Natural killer cell (primary cell): ENCODE measurements at places on chromosomes 3 and 15.
A peak's percentile ranks its signal among the peaks of the same experiment; 100 is the strongest.

- DNase-seq = no peak
Observed at GRCh38 chr3:185959609-185960521, 22.1 kb upstream of the TRA2B start.

GRCh38 chr3:185825639-185826481 is 1.0 kb upstream of the IGF2BP2 start:
- DNase-seq = peak; percentile 30

- DNase-seq = no peak
Observed at GRCh38 chr15:57373882-57374276, 2.4 kb upstream of the CGNL1 start.

DNA sequence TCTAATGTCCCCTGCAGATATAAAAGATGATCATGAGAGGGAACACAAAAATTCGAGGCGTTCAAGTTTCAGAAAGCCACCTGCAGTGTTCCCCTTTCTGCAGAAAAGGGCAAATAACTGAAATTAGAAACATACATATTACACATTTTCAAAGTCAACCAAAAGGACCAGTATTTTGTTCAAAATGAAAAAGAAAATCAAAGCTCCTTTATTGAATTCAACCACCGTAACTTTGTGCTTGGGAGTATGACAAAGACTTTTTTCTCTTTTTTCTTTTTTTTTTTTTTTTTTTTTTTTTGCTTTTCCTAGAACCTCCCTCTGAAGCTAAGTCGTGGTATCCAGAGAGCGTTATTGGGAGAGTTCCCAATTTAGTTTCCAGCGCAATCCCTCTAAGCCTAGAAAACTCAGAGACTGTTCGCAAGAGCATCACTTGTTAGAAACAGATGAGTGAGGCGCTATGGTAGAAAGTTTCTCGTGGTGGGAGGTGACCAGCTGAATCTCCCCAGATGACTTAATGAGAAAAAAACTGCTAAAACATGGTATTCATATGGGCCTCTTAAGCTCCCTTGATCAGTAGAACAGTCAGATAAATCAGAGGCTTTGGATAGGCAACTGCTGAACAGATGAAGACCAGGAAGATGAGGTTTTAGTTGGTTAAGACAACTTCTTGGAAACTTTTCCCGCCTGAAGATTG is 77.4 kb downstream of the MB21D2 start:
- no peak for DNase-seq

GRCh38 chr15:71080705-71081104 is 34.6 kb upstream of the THSD4 start:
- DNase-seq = no peak

DNA sequence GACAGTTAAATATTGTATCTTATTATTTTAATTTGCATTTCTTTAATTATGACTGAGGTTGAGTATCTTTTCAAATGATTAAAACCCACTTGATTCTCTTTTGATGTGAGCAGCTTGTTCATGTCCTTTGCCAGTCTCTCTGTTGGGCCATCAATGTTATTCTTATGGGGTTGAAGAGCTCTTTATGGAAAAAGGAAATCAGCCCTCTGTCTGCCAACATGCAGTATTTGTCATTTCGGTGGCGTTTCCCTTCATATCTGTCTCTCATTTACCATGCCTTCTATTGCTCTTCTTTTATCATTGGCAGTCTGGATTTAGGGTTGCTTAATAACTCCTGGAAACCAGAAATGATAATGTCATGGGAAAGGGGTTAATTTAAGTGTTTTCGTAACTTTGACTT is 340.7 kb upstream of the DNAJC19 start:
- DNase-seq = no peak

GRCh38 chr3:189756582-189757078 is 125.4 kb downstream of the TP63 start:
- no peak for DNase-seq

DNA sequence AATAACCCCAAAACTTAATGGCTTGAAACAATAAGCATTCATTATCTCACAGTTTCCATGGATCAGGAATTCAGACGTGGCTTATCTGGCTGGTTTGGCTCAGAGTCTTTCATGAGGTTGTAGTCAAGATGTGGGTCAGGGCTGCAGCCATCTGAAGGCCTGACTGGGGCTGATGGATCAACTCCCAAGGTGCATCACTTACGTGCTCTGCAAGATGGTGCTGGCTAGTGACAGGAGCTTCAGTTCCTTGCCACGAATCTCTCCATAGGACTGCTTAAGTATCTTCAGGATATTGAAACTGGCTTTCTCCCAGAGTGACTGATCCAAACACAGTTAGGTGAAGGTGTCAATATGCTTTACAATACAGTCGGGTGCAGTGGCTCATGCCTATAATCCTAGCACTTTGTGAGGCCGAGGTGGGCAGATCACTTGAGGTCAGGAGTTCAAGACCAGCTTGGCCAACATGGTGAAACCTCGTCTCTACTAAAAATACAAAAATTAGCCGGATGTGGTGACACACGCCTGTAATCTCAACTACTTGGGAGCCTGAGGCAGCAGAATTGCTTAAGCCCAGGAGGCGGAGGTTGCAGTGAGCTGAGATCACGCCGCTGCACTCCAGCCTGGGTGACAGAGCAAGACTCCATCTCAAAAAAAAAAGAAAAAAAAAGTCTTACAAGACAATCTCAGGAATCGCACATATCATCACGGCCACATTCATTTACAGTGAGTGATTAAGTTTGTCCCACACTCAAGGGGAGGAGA is 28.5 kb upstream of the PTPRG start:
- no peak for DNase-seq

- no peak for DNase-seq
Observed at GRCh38 chr3:134258761-134259347, 8.2 kb upstream of the RYK start.

GRCh38 chr15:38539008-38539343 is 25.6 kb downstream of the RASGRP1 start:
- no peak for DNase-seq

GRCh38 chr15:31128919-31129768 is 27.6 kb upstream of the TRPM1 start:
- DNase-seq = peak; percentile 79

GRCh38 chr15:51374131-51374530 is 32.7 kb downstream of the GLDN start:
- DNase-seq = no peak
